ENCODE measurements at places on chromosomes 3 and 15.

- peak; percentile 52 for DNase-seq
These were observed 83.4 kb downstream of the NEK11 start for GRCh38 chr3:131110087-131110486.

DNA sequence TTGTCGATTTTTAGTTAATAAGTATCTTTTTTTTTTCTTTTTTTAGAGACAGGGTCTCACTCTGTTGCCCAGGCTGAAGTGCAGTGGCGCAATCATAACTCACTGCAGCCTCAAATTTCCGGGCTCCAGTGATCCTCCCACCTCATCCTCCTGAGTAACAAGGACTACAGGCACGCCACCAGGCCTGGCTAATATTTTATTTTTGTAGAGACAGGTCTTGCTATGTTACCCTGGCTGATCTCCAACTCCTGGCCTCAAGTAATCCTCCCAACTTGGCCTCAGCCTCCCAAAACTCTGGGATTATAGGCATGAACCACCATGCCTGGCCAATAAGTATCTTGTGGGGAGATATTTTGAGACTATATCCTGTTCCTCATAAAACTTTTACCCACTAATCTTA, 29.4 kb upstream of the ARID3B start:
- DNase-seq = no peak

- no peak for DNase-seq
These were observed 72.0 kb upstream of the MAP4 start for GRCh38 chr3:48088056-48088748.

GRCh38 chr15:61070111-61070901, 158.8 kb downstream of the RORA start:
- DNase-seq = no peak

GRCh38 chr15:38691965-38692788, 127.6 kb upstream of the RASGRP1 start:
- no peak for DNase-seq

DNA sequence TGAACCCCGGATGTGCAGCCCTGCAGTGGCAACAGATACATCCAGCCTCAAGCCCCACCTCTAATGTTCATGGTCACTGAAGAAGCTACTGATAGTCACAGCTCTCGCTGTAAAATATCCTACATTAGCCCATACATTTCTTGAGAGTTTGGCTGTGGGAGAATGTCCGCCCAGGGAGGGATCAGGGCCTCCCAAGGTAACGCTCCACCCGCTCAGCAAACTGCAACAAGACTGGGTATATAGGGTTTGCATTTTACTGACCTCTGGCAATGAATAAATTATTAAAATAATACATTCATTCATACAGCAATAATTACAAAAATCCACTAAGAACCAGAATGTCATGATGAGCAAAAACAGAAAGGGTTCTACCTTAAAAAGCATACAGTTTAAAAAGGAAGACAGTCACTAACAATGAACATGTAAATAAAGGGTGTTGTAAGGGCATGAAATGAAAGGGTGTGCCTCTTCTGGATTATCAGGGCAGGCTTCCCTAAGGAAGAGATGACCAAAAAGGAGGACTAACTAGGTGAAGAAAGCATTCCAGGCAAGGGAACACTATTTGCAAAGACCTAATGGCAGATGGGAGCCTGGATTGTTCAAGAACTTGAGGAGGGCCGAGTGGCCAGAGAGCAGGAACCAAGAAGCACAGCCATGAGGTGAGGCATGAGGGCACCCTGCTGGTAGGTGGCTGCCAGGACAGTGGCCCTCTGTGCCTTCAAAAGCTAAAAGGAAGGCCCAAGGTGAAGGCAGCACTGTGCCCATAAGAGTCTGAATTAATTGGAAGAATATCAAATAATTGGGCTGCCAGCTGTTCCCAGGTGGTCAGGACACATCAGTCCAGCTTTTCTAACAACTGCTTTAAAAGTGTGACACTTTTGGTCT, 28.1 kb upstream of the CTDSPL start:
- DNase-seq = no peak

DNA sequence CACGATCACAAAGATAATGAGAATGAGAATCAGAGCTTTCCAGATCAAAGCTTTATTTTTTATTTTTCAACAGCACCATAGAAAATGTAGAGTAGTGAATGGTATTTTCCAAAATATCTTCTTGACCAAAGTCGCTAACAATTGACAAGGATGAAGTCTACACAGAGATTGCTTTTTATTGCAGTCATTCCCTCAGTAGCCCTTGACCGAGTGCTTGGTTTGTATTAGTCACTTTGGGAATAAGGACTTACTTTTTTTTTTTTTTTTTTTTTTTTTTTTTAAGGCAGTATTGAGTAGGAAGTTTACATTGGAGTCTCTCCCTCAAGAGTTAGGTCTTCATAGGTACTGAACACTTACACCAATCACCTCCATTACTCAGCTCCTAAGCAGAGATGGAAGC, 39.8 kb downstream of the THRB start:
- DNase-seq = no peak

- no peak for DNase-seq
These were observed 771.4 kb upstream of the CFAP20DC start for GRCh38 chr3:59821274-59821673.

Data from skeletal muscle cell (primary cell).